Coronary artery (tissue), 2 donors: ENCODE measurements at places on chromosomes 7 and 10.

- no peak for DNase-seq
Observed at GRCh38 chr7:28481091-28481926, 69.0 kb downstream of the CREB5 start.

DNA sequence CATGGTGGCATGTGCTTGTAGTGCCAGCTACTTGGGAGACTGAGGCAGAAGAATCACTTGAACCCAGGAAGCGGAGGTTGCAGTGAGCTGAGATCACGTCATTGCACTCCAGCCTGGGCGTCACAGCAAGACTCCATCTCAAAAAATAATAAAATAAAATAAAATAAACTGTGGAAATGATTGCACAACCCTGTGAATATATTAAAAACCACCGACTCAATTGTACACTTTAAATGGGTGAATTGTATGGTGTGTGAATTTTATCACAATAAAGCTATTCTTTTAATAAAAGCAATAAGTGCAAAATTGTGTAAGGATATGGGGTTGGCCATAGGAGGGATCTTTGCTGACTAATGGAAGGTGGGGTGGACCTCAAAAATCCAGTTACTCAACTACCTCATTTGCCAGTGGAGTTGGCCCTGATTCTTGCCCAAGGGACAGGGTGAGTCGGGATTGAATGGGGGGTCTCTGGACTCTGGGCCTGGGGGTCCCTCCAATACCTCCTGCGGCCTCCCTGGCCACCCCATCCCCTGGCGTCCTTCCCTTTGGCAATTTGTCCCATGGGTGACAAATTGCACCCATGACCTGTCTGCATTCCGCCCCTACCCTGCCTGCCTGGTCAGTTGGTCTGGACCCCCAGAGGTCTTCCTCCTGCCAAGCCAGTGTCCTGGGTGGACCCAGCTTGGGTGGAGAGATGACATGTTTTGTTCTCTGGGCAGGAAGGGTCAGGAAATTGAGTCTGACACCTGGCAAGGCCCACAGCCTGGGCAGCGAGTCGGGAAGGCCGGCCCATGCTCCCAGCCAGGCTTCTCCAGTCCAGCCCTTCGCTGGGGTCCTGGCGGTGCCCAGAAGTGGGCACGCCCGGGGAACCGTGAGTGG is 61.7 kb upstream of the ELN start:
- DNase-seq = no peak

GRCh38 chr10:116611153-116611545 is 9.6 kb upstream of the PNLIPRP2 start:
- no peak for DNase-seq

DNA sequence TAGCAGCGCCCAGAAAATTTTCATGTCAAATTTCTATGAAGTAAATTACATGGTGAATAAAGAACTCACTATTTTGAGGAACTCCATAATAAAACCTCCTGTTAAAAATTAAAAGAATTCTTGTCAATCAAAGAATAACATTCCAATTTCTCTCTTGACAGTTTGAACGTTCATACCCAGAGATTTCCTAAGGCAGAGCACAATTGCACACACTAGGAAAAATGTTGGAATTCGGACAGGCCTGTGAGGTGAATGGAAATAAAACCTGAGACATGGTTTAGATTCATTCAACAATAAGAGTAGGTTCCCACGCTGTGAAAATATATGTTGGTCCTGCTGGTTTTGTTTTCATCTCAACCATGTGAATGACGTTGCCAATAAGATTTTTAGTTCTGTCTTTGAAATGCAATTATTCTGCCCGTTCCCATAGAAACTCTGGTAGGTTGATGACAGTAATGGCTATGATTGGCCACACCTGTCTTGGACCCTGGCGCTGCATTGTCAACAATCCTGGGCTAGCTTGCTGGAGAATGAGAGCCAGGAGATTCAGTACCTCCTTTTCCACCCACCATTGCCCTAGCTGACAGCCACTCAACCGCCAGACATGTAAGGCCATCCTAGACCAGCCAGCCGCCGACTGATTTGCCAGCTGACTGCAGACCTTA is 43.3 kb upstream of the RAPGEF5 start:
- no peak for DNase-seq

DNA sequence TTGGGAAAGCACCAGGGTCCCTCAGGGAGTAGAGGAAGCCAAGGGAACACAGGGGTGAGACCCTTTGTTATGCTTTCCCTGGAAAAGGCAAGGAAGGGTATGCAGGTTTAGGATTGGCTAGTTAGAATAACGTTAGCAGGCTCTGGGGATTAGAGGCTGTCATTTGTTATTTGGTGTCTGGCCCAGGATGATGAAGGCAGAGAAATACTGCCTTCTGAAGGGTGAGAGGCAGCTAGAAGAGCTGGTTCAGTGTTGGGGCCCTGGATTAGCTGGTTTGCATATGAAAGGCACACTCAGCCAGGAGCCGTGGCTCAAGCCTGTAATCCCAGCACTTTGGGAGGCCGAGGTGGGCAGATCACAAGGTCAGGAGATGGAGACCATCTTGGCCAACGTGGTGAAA is 3.0 kb upstream of the PILRA start:
- no peak for DNase-seq

- no peak for DNase-seq
Observed at GRCh38 chr7:137591421-137591837, 247.9 kb upstream of the PTN start.

- no peak for DNase-seq
Observed at GRCh38 chr10:98474628-98475027, 27.9 kb upstream of the HPS1 start.

- no peak for DNase-seq
Observed at GRCh38 chr7:106869954-106870353, 4.9 kb downstream of the PIK3CG start.

DNA sequence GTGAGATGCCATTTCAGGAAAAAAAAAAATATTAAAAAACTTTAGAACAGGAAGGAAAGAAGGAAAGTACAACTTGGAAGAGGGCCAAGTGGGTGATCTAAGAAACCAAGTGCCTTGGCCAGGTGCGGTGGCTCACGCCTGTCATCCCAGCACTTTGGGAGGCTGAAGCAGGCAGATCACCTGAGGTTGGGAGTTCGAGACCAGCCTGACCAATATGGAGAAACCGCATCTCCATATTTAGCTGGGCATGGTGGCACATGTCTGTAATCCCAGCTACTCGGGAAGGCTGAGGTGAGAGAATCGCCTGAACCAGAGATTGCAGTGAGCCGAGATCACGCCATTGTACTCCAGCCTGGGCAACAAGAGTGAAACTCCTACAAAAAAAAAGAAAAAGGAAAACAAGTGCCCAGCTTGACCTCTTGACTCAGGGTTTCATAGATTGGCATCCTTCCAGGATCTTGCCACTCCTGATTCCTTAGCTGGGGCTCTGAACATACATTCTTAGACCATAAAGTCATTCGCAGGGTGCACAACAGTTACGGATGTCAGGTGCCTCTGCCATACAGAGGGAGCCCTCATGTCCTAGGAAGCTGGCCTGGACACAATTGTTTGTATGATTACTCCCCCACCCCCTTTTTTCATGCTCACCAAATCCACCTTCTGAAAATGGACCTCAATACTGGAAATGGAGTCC is 2.1 kb upstream of the GUSB start:
- no peak for DNase-seq

DNA sequence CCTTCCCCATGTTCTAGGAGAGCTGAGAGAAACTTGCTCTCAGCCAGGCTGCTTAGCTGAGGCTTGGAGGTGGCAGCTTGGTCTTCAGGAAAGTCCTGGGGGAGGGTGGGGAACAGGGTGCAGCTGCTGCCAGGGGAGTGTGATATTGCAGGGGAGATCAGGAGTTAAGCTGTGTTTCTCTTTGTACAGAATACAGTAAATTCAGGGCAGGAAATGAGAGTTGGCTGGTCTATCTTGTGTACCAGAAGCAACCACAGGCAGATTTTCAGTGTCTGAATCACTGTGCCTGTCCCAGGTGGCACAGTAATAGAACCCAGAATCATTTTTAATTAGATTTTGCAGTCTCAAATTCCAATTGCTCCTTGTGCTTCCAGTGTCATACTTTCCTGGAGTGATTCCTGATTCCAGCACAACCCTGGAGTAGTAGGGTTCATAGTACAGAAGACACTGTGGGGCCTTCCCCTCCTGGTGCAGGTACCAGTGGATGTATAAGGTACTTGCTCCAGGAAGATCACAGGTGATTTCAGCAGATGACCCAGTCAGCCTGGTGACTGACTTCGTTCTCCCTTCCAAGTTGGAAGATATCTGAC is 94.0 kb upstream of the TARP start:
- no peak for DNase-seq

DNA sequence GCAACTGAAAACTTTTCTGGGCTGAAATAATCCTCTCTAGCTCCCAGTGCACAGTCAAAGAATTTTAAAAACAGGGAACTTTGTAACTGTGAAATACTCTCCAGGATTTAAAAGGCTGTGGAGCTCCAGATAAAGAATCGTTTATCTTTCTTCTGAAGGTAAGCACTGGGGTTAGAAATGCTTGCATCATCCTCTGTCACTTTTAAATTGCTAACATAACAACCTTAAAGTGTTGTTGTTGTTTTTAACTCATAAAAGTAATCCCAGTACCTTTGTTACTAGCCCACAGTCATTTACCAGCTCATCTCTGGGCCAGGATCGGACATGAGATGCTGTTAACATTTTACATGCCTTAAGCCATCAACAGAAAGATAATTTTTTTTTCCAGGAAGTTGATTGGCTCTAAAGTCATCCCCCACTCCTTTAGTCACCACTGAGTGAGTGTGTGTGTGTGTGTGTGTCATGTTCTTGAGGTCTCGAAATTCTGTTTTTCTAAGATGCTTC is at the start of gene SLC39A12:
Gene SLC39A12, plus strand, starts transcription at position 51 of the 504 bp plus-strand sequence. CDS start 1,359 bp downstream, outside the sequence.
- DNase-seq = no peak

DNA sequence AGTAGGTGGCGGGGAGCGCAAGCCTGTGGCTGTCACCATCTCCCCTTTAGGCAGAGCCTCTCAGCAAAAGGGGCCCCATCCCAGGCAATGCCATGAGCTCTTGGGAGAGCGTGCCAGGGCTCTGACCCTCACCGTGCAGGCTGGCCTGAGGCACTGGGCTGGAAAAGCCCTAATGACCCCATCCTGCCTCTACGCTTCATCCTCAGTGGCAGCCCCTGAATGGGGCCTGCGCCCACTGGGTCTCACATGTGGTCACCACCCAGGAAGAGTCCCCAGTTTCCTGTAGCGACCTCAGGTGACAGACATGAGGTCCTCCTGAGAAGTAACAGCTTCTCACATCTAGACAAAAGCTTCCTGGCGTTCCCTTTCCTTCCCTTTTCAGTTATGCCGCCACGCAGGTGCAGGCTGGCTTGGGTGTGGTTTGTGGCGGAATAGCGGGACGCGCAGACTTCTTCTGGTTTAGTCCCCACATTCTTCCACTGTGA is 59.2 kb downstream of the CLEC2L start:
- no peak for DNase-seq

DNA sequence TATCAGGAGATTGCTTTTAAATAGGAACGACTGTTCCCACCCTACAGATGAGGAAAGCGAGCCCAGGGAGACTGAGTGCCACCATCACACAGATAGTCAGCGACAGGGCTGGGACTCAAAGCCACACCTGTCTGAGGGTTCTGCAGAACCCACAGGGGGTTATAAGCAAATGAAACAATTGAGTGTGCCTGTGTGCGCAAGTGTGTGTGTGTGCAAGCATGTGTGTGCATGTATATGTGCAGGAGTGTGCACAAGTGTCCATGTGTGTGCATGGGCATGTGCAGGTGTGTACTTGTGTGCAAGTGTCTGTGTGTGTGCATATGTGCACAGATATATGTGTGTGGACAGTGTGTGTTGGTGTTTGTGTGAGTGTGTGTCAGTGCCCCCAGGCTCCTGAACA is 280.2 kb downstream of the GRID1 start:
- DNase-seq = peak; percentile 46

GRCh38 chr10:14601872-14602725 is 172.6 kb downstream of the FAM107B start:
- no peak for DNase-seq

DNA sequence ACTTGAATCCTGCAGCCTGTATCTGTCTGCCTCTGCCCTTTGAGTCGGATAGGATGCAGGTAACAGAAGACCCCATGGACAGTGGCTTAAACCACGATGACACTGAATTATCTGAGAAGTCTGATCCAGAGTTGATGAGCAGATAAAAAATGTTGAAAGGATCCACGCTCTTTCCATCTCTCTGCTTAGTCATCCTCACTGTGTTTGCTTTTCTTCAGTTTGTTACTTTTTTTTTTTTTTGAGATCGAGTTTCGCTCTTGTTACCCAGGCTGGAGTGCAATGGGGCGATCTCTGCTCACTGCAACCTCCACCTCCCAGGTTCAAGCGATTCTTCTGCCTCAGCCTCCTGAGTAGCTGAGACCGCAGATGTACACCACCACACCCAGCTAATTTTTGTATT is 36.9 kb upstream of the GOLGA7B start:
- DNase-seq = no peak

DNA sequence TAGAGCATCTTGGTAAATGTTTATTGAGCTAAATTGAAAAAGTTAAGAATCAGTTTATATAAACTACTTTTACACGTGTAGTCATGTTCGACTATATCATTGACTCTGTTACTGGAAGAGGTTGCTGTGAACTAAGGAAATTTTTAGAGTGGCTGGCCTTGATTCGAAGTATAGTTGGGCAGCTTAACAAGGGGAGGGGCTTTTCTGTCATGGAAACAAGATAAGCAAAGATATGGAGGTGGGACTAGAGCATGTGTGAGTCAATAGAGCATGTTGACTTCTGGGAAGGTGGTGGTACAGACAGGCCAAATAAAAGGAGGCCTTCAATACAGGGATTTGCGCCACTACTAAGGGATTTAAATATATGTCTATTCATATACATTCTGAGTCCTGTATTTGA is 7.6 kb downstream of the ATP5F1C start:
- no peak for DNase-seq

GRCh38 chr7:39674406-39674805 is 51.0 kb downstream of the RALA start:
- no peak for DNase-seq

- peak; percentile 83 for DNase-seq
Observed at GRCh38 chr7:151057506-151057988, at the start of gene CDK5. Gene CDK5 (minus strand): TSS chr7:151057897. CDS start chr7:151057848, 49 bp downstream.

DNA sequence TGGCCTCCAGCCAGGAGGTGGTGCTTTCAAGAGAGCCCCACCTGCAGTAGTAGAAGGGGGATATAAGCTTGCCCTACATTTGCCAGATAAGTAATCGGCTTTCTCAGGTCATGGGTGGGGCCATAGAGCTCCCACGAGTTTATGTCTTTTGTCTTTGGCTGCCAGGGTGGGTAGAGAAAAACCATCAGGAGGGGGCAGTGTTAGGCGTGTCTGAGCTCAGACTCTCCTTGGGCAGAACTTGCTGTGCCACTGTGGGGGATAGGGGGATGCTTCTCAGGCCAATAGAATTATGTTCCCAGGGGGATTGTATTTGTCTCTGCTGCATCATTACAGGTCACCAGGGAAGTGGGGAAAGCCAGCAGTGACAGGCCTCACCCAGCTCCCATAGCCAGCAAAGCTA is 12.3 kb upstream of the MRPS33 start:
- DNase-seq = no peak

GRCh38 chr10:121631365-121632029 is 33.3 kb upstream of the FGFR2 start:
- DNase-seq = no peak

- DNase-seq = no peak
Observed at GRCh38 chr7:78959477-78959876, 494.0 kb downstream of the MAGI2 start.

GRCh38 chr7:66236713-66237303 is 31.7 kb downstream of the TPST1 start:
- no peak for DNase-seq
